ENCODE measurements at places on chromosomes 5 and 9.
A peak's percentile ranks its signal among the peaks of the same experiment; 100 is the strongest.

DNA sequence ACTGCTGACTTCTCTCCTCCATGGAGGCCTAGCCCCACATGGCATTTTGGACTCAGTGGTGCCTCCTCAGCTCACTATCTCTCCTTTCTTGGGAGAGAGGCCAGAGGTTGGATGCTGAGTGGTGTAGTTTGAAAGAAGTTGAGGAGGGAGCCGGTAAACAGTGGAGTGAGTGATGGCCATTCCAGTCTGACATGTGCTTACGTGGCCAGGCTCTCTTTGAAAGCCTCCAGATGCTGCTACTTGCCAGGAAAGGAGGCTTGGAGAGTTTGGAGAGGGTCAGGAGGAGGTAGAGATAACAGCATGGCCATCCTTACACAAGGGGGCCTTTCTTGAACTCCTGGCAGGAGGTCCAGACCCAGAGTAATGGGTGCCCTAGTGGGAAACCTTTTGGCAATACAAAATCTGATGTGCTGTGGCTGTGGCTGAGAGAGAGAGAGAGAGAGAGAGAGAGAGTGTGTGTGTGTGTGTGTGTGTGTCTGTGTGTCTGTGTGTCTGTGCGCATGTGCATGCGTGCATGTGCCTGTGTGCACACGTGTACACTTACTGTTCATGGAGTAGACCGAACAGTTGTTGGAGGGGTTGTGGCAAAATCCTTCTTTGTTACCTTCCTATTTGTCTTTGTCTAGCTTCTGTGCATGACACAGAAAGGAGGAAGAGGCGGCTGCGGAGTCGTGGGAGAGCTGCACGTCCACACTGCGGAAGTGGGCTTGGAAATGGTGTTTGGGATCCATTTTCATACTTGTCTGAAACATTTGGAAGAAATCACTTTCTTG is 37.8 kb downstream of the RALGPS1 start:
- DNase-seq = peak; percentile 73

GRCh38 chr5:157541447-157542118 is 34.0 kb downstream of the ADAM19 start:
- no peak for DNase-seq

DNA sequence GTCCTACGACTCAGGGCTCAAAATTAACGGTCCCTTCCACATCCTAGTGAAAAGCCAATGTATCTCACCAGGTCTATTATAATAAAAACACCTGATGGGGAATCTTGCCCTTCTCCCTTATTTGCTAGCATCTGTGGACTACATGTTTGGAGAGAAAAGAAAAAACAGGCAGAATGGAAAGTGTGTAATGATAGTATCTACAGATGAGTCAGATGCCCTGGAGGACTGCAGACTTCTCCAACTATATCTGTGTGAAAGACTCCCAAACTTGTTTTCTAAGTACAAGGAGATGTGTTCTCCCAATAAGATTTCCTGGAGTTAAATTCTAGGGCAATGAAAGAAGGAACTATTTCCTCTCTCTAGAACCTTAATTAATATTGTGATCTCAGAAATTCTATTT is 66.0 kb downstream of the FOXB2 start:
- DNase-seq = no peak

- DNase-seq = no peak
Observed at GRCh38 chr9:99173570-99174504, 47.9 kb downstream of the ALG2 start.

GRCh38 chr5:149677731-149678130 is 52.4 kb upstream of the PPARGC1B start:
- no peak for DNase-seq

GRCh38 chr9:6354072-6354686 is 26.0 kb downstream of the TPD52L3 start:
- no peak for DNase-seq

DNA sequence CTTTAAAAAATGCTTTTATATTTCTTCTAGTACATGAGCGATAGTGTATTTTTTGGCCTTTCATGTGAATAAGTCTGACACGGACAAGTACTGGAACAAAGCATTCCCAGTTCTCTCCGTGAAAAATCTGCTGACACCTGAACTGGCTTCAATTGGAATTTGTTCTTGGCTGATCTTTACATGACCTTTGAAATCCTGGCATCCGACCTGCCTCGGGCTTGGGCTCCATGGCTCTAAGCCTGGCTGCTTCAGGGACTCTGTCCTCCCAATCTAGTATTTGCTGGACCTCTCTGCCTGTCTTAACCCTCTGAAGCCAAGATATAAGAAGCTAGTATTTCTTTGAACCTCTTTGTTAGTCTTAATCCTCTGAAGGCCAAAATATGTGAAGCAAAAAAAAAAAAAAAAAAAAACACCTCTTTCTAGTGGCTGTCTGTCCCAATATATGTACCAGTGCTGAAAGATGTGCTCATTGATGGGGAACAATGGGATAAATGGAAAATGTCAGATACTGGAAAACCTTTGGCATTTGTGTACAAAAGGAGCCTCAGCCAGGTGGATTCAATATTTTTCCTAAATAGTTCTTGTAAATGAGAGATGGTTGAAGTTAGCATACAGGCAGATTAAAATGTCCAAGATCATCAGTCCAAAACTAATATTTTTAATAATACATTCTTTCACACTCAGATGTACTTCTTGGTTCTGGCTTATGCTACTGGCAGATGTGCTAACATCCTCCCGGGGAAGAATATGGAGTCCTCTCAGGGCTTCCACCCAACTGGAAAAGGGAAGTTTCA is 470.6 kb downstream of the TUSC1 start:
- DNase-seq = peak; percentile 58

DNA sequence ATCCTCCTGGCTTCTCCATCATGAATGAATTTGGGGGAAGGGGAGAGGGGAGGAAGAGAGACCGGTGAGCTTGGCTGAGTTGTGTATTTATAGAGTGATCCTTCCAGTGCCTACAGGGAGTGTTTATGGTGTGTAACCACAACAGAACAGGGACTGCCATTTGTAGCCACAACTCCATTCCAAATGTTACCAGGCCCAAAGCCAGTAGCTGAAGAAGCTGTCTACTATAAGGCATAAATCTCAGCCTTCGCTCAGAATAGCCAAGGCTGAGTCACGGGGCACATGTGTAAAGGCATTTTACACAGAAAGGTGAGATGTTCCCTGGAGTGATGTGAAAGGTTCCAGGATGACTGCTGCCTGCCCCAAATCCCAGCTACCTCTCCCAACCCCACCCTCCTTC is 2.5 kb downstream of the TMEM252 start:
- DNase-seq = no peak

DNA sequence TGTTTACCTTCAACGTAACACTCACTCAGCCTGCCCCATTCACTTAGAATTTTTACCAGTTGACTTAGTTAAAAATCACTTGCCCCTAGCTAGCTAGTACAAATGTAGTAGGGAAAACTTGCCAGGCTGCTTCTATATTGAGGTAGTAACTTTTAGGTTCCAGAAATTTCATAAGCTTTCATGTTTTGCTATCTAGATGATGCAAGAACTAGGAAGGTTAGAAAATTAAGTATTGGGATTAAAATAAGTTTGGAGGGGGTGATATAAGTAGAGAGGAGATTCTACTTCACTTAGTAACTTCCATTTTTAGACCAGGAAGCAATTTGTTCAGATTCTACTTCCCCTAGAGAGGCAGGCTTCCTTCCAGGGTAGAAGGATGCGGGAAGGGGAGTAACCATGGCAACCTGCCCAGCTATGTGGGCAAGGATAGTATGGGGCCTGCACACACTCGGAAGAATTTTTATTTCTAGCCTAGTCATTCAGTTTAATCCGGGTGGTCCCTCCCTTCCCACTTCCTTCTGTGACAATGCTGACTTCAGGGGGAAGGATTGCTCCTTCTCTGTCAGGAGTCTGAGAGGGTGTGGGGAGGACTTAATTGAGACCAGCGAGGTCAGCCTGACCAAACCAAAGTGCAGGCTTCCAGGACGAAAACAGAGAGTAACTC is 4.2 kb downstream of the DAB2 start:
- DNase-seq = peak; percentile 87

- DNase-seq = no peak
Observed at GRCh38 chr5:64518793-64519192, 13.0 kb downstream of the RGS7BP start.

GRCh38 chr5:159826351-159827214 is 89.7 kb upstream of the ADRA1B start:
- no peak for DNase-seq

- DNase-seq = no peak
Observed at GRCh38 chr5:143574236-143574635, 170.8 kb upstream of the NR3C1 start.

DNA sequence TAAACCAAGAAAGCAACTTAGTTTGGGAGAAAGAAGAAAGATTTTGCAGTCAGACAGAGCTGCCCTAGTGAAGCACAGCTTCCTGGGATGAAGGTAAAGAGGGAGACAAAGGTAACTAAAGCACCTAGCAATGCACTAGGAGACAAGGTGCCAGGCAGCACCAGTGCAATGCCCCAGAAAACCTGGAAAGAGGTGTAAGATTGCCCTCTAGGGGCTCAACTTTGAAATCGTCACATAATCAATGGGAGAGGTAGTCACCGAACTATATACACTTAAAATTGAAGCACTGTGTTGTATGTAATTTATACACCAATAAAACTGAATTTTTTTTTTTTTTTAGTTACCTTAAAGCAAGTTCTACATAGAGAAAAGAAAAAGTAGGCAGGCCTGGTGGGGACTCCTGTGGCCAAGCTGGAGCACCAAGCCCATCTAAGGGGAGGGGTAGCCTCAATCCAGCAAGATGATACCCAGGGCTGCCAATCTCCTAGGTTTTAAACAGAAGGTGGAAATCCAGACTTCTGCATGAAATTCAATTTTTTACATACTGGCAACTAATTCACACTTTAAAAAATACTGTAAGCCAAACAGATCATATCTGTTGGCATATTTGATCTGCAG is 48.2 kb downstream of the CDK5RAP2 start:
- DNase-seq = no peak

DNA sequence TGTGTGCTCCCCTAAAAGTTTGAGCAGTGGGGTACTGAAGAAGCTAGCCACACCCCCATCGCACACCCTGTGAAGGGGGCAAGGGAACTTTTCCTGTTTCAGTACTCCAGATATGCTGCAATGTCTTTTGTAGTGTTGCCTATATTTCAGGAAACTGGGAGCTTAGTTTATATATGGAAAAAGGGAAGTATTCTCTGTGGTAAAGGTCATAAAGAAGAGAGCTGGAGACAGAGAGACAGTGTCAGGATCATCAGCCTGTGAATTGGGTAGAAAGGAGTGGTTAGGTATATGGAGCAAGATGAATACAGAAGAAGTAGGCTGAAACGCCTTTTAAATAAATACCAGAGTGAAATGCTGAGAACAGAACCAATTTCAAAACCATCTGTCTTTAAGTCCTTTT is 82.2 kb upstream of the C9orf72 start:
- no peak for DNase-seq

DNA sequence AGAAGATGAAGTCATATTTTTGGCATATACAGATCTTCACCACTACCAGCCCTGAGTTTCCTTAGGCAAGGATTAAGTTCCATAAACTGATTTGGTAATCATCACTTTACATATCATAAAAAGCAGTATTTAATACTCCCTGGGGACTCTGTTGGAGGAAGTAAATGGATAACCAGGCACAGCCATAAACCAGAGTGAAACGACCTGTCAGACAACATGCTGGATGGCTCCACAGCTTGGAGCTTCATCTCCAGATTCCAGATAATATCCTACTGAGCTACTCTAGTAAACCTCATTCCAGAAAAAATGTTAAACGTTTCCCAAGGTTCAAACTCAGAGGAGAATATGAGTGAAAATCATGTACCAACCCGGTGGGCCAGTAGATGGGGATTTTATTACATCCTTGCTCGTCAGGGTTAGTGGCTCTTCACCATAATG is 109.2 kb downstream of the BASP1 start:
- DNase-seq = no peak

- DNase-seq = no peak
Observed at GRCh38 chr5:148565148-148565547, 89.2 kb downstream of the HTR4 start.

GRCh38 chr5:75116856-75117255 is 64.5 kb upstream of the GCNT4 start:
- no peak for DNase-seq

GRCh38 chr5:124941051-124942049 is 194.9 kb upstream of the ZNF608 start:
- no peak for DNase-seq

- no peak for DNase-seq
Observed at GRCh38 chr9:6460189-6460768, 47.3 kb downstream of the UHRF2 start.

- DNase-seq = no peak
Observed at GRCh38 chr5:66178799-66179198, 34.7 kb downstream of the SREK1 start.
